Fibroblast of the aortic adventitia (primary cell): ENCODE measurements at places on chromosomes 11 and 22.

- peak; percentile 72 for DNase-seq
Measured at GRCh38 chr22:32684822-32685187, 116.7 kb upstream of the TIMP3 start.

DNA sequence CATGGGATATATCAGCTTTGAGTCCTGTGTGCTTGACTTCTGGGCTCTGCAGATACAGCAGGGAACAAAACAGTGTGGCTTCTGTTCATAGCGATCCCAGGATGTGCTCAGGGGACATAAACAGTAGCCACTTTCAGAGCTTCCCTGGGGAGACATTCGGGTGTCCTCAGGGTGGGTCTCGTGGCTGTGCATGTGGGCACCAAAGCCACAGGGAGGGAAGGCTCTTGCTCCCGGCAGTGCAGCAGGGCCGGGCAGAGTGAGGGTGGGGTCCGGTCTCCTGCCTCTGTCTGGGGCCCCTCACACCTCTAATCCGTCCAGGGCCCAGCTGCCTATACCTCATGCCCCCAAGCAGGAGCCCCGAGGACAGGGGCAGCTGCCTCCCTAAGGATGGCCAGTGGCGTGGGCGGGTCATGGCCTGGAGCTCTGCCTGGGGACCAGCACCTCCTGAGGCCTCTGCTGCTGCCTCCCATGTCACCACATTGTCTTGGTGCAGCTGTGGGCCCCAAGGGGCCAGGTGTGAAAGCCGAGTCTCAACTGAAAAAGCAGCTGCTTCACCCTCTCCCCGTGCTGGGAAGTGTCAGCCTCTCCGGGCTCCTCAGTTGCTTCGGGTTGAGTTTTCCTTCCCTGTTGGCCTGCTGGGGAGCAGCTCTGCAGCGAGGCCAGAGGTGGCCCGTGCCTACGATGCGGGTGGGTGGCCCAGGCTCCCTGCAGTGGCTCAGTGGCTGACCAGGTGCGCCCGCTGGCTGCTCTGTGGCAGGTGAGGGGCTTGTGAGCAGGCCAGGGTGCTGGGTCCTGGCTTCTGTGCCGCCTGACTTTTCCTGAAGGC, 3.8 kb downstream of the TPCN2 start:
- no peak for DNase-seq

GRCh38 chr11:98720951-98721350, 299.8 kb upstream of the CNTN5 start:
- no peak for DNase-seq

DNA sequence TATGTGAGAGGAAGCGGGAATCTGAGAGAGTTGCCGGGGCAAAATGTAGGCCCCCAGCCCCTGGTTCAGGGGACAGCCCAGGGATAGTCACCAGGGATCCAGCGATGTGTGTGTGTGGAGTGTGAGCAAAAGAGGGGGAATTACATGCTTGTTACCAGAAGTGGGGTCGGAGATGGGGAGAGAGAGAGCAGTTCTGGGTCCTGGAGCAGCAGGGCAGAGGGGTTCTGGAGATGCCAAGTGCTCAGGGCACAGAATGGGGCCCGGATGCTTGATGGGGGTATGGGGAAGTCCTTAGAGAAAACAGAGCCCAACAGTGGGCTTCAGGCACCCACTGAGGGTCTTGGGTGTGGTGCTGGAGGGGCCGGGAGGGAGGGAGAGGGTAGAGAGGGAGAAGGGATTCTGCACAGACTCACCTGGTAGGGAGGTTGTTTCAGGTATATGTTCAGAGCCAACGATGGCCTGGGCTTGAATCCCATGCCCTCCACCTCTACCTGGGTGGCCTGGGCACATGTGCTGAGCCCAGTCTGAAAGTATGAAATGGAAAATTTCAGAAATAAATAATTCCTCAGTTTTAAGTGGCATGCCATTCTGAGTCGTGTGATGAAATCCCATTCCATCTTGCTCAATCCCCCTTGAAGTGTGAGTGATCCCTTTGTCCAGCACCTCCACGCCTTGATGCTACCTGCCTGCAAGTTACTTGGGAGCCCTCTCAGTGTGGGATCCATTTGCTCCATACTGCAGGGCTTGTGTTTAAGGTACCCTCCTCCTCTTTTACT, 12.4 kb downstream of the SMIM38 start:
- DNase-seq = peak; percentile 14

DNA sequence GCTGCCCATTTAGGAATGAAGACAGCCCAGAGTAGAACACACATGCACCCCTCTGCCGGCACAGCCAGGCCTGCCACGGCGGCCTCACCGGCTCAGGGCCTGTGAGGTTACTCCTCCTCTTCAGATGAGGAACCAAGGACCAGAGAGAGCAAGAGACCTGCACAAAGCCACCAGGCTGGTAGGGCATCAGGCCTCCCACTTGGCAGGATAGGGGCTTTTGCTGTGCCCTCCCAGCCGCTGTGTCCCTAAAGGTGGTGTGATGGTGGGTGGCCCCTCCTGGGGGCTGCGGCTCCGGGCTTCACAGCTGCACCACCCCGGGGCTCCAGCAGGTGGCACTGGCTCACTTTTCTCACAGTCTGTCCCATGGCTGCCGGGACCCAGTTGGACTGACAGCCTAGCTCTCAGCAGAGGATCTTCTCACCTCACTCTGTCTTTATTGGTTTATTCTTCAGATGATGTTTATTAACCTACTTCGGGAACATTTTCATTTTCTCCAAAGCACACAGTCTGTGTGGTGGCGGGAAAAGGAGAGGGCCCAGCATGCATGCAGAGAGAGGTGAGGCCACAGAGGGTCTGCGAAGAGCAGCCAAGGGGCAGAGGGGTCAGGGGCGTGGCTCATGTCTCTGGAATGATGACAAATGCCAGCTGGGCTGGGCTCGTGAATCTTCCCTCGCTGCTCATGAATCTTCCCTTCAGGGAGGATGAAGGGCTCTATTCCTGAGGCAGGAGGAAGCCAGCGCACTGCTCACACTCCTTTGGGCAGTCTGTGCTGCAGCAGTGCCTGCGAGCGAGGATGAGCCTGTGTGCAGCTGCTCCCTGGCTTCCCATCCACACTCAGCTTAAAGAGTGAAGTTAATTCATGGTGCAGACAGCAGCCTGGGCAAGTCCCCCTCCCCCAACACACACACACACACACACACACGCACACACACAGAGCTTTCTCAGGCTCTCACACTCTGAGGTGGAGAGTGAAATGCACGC, 101.1 kb upstream of the PITPNB start:
- peak; percentile 63 for DNase-seq
